NCI-H1092 (cell line): ENCODE measurements at places on chromosomes 2 and 18.
A peak's percentile ranks its signal among the peaks of the same experiment; 100 is the strongest.

DNA sequence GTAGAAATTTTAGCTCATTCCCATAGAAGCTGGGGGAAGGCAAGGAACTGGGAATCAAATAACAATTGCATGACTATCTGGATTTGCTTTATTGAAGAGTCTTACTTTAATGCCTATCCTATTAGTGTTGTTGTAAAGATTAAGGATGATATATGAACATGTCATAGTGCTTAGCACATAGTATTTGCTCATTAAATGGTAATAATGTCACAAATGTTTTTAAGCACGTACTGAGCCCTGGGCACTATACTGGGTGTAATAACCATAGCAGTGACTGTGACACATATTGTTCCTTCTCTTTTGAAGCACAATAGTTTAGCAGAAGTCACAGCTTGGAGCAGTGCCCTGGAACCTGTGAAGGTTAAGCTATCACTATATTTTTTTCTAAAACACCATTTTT is 47.2 kb upstream of the DTNB start:
- DNase-seq, result no peak

- no peak for DNase-seq
Observed at GRCh38 chr2:218839430-218839829, 7.8 kb upstream of the PRKAG3 start.

DNA sequence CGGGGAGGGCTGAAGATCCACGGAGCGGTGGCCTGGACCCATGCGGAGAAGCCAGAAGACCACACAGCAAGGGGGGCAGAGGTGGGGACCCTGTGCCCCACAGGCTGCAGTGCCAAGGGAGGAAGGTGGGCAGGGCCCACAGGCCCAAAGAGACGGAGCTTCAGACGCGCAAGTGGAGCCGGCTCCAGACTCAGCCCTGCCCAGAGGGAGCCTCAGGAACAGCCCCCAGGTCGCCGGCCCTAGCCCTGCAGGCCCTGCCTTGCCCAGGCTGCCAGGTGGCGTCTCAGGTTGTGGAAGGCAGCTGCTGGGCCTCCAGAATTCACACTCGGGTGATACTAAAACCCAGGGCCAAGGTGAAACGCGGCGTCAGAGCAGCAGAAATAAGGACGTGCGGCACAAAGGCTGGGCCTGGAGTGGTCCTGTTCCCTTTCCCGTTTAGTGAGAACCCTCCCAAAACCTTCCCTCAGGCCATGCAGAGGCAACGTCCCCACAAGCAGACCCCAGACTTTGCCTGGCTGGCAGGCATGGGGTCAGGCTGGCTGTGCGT is 36.8 kb downstream of the SLC66A2 start:
- DNase-seq, result no peak

GRCh38 chr2:15941871-15942710 is 1.7 kb downstream of the MYCN start:
- no peak for DNase-seq

GRCh38 chr2:99183025-99183424 is 2.0 kb downstream of the MRPL30 start:
- no peak for DNase-seq

DNA sequence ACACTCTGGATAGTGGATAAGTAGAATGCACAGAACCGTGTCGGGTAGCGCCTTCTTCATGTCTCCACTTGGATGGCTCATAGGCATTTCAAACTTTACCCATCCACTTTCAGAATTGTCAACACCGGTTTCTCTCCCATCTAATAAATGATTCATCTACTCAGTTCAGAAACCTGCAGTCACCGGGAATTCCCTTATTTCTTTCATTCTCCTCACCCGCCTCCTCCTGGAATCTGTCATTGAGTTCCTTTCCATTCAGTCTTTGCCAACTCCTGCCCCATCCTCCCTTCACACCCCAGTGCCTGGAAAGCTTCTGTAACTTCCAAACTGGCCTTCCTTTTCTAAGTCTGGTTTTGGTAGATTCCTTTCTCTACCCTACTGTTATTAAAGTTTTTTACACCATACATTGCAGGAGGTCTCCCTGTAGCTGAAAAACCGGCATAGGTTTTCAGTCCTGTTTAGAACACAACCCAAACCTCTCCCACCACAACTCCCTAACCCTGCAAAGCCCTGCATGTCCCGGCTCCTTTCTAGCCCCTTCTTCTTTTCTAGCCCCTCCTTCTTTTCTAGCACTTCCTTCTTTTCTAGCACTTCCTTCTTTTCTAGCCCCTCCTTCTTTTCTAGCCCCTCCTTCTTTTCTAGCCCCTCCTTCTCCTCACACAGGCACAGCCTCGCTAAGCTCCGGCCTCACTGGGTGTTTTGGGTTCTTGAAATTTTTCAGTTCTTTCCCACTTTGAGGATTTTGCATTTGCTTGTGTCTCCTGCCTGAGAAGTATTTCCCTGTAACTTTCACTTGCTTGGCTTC is 133.9 kb upstream of the KLHL14 start:
- no peak for DNase-seq

DNA sequence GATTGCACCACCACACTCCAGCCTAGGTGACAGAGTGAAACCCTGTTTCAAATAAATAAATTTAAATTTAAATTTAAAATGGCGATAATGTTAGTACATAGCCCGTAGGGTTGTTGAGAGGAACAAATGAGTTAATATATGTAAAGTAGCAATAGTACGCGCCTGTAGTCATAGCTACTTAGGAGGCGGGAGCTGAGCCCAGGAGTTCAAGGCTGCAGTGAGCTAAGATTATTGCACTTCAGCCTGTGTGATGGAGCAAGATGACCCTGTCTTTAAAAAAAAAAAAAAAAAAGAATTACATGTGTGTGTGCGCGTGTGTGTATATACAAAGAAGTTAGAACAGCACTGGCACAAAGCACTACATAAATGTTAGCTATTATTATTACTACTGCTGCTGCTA is 117.4 kb upstream of the ARL5A start:
- no peak for DNase-seq

GRCh38 chr2:27263287-27264252 is 723 bp upstream of the SLC30A3 start:
- DNase-seq, result no peak

DNA sequence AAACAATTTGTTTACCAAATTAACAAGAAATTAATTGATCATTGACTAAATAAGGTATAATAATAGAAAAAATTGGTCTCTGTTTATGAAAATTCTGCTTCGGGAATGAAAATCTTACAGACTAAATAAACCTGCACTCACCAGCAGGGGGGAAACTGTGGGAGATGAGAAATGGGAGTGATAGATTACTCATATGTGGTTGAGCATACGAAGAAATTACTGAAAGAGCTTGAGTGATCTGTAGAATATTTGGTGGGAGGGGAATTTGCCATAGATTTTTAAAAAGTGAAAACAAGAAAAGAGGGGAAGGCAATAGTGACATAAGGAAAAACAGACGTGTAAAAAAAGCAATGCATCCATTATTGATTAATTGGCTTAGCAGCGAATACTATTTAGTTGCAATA is 2.2 kb downstream of the HMSD start:
- no peak for DNase-seq

- no peak for DNase-seq
Observed at GRCh38 chr2:238138331-238139195, at the start of gene KLHL30. TSS of gene KLHL30 (plus strand) at chr2:238138668. CDS start at chr2:238140755, 2,087 bp downstream.

DNA sequence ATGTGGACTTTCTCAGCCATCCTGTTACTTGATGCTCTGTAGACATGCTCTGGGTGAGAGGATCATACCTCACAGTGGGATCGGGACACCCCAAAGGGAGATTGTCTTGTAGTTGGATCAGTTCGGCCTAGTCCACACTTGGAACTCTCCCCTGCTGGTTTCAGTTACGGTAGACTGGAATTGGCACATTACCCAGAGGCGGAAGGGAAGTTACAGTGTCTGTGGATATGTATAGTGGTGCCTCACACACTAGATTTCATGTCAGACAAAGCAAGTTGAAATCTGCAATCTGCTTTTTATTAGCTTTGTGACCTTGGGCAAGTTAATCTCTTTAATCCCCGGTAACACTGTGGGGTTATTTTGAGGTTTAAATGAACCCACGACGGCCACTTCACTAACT is 16.2 kb upstream of the CTAGE1 start:
- DNase-seq, result no peak

GRCh38 chr2:226334981-226335720 is 464.5 kb downstream of the IRS1 start:
- no peak for DNase-seq

DNA sequence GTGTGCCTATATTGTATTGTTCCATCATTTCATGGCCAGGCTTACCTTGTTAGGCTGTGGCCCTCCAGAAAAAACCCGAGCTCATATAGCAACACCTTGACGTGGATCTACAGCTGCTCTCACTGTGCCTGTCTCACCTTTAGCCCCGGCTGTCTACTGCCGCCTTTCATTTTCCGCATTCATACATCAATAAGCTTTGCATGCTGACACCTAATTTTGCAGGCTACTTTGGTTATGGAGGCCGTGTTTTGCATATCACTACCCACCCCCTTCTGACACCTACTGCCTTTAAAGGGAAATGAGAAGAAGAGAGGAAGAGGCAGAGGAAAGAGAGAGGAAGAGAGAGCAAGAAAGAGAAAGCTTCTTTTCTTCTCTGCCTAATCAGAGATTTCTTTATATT is 702.9 kb downstream of the BCL11A start:
- no peak for DNase-seq

- peak; percentile 11 for DNase-seq
Observed at GRCh38 chr2:246489-247144, 17.2 kb downstream of the SH3YL1 start.

- no peak for DNase-seq
Observed at GRCh38 chr2:108591163-108591562, 56.9 kb downstream of the LIMS1 start.

DNA sequence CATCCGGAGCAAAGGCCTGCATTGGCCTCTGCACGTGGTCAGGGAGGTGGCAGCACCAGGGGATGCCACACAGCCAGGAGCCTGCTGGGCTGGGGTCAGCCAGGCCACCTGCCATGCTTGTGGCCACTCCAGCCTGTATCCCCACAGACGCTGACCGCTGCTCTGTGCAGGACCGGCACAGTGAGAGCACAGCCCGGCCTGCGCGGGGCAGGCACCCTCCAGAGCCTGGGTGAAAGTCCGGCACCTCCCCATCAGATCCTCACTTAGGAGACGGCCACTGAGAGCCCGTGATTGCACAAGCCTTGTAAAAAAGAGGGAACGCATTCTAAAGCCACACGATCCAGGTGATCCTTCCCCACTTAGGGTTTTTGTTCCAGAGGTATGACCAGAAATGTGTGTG is 42.2 kb downstream of the TWIST2 start:
- no peak for DNase-seq

- DNase-seq, result no peak
Observed at GRCh38 chr2:3100386-3100785, 277.2 kb downstream of the EIPR1 start.

DNA sequence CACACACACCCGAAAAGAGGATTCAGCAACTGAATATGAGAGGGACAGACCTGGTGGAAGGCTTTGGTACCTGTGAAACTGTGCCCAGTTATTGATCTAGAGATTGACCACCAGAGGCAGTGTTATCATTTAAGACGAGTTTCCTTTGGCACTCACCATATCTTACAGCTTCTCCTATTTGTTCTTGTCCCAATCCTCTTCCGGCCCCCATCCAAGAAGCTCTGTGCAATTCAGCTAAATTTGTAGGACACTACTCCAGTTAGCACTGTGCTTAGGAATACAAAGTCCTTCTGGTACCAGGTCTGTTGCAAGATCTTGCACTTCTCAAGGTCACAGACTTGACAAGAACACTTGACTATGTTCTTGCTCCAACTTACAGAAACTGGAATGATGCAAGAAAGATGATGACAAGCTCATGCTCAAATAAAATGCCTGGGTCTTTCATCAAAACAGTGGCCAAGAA is 177.7 kb downstream of the TMEM247 start:
- DNase-seq, result peak; percentile 3

- no peak for DNase-seq
Observed at GRCh38 chr2:62406573-62407043, 99.4 kb downstream of the TMEM17 start.

- DNase-seq, result no peak
Observed at GRCh38 chr18:41972067-41972925, 17.3 kb downstream of the PIK3C3 start.

DNA sequence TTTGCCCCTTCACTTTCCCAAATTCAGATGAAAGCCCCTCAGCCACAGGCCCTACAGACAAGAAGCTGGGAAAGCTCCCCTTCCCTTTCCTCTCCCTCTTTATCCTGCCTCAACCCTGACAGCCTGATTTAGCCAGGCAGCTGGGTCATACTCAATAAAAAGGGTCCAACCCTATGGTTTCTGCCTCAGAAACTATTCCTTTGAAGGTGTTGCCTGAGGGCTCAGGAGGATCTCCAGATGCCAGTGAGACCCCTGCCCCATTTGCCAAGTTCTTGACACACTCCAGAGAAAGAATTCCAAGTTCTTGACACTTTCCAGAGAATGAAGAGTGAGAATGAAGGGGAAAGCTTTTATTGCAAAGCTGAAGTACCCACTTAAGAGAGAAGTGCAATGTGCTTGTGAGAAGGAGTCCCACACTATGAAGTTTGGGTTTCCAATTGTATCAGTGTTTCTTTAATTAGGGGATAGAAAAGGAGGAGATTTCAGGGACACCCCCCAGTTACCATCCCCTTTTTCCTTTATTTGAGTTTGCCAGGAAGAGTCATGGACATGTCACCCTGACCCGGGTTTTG is 576.2 kb downstream of the METTL4 start:
- no peak for DNase-seq

DNA sequence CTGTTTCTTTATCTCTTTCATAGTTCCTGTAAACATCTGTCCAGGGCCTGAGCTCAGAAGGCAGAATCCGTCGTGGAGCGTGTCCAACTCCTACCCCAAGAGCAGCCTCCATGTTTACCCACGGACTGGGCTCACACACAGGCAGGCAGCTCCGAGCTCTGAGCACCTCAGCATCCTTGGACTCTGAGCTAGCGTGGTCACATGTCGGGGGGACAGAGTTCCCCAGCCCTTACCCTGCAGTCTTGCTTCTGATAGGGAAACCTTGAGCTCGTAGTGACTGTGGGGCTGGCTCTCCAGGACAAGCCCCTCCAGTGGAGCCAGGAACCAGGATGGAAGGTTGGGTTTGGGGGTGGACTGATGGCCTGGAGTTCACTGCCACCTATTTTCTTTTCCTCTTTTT is 15.1 kb upstream of the ST3GAL5 start:
- no peak for DNase-seq

DNA sequence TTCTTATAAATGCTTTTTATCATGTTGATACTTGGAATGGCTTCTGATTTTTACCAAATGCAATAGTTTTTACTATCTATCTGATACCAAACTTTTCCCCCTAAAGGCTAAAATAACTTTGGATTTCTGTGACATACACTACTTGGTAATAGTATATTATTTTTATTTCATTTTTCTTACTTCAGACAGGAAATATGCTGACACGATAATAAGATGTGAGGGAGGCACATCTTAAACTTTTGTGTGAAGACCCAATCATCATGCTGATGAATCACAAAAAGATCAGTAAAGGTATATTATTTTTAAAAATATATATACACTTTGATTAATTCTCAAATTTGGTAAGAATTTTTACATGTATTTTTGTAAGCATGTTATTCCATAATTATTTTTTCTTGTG is 122.8 kb downstream of the TGIF1 start:
- DNase-seq, result no peak
